ENCODE measurements at places on chromosomes 5 and 9.

DNA sequence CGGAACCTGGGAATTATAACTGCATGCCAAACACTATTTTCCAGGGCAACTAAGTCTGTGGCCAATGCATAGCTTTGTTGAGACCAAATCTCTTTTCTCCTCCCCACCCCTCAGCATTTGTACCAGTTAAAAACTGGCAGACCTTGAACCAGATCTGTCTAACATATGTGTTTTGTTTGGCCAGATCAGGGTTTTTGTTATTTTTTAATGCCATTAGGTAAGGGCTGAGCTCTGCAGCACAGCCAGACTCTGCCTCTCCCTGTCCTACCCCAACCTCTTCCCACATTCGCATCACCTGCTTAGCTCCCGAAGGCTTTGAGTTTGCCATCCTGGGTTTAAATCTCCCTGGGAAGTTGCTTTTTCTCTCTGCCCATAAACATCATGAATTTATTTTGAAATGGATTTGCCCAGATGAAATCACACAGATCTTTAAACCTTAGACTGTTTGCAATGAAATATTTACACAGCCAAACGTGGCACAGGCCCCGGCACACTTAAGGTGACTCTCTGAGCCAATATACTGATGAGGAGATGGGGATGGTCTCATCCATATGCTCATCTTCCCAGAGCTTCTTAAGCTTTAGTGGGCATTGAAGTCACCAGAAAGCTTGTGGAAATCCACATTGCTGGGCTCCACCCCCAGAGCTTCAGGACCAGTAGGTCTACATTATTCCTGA, 54.0 kb upstream of the ALDH1B1 start:
- DNase-seq = no peak

DNA sequence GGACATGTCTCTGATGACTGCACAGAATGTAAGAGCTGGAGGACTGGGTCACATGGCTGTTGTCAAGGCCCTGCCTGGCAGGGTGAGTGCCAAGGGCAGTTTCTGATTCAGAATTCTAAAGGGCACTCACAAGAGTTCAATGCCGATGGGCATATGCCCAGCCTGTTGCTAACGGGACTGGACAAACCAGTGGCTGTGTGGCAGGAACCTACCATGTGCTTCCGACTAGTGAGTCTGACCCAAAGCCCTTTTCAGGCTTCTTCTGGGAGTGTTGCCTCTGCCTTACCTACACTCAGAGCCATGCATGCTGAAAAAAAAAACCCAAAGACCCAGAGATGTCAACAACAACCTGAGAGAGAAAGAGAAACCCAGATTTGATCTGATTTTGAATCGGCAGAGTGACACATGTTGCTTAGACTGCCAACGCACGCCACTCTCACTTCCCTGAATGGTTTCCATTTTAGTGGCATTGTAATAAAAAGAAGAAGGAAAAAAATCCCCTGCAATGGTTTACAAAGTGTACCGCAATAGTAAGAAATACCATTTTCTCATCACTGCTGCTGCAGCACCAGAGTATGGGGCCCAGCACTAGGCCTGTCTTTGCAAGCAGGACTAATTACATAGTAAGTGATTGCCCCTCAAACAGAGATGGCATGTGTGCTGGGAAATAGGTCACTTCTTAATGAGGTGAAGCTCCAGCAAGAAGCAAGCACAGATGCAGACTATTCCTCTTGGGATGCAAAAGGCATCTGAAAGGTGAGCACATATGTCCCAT, 194.3 kb downstream of the PALM2AKAP2 start:
- DNase-seq = no peak

- DNase-seq = no peak
These were observed 399.3 kb upstream of the CDH9 start for GRCh38 chr5:27437594-27438200.

GRCh38 chr9:136590821-136591752, 45.2 kb upstream of the NOTCH1 start:
- DNase-seq = no peak

DNA sequence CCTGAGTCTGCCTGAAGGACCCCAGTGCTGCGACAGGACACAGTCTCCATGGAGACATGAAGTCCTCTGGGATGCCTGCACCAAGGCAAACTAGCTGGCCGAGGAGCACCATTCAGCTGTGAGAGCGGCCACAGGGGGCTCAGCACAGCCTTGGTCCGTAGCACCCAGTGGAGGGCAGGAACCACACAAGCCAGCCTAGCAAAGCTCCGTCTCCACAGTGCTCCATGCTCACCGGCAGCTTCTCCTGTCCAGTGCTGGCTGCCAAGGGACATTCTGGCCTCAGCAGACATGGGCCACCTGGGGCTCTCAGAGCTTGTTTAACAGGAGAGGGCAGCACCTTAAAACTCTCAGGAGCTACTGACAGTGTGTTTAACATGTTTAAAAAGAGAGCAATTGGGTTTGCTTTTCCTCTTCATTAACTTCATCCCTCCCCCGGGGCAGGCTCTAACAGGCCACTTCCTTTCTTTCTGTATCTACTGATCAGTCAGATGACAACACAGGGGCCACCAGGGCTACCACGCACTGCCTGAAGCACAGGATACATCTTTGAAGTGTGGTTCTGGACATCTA, 57.0 kb downstream of the SECISBP2 start:
- no peak for DNase-seq

GRCh38 chr5:154311362-154311761, 120.8 kb downstream of the GALNT10 start:
- DNase-seq = no peak

DNA sequence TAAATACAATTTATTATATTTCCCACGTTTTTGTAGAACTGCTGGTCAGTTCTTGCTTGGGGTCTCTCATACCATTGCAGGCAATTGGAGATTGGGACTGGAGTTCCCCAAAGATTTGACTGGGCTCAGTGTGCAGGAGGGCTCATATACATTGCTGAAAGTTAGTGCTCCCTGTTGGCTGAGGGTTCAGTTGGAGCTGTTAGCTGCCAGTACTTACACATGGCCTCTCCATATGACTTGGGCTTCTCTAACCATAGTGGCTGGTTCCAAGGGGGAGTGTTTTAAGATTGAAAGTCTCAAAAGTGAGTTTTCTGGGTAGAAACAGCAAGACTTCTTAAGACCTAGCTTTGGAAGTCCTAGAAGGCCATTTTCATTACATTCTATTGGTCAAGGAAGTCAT, 102.9 kb downstream of the MAN2A1 start:
- DNase-seq = no peak

- no peak for DNase-seq
These were observed 31.2 kb downstream of the NANS start for GRCh38 chr9:98087420-98088354.

DNA sequence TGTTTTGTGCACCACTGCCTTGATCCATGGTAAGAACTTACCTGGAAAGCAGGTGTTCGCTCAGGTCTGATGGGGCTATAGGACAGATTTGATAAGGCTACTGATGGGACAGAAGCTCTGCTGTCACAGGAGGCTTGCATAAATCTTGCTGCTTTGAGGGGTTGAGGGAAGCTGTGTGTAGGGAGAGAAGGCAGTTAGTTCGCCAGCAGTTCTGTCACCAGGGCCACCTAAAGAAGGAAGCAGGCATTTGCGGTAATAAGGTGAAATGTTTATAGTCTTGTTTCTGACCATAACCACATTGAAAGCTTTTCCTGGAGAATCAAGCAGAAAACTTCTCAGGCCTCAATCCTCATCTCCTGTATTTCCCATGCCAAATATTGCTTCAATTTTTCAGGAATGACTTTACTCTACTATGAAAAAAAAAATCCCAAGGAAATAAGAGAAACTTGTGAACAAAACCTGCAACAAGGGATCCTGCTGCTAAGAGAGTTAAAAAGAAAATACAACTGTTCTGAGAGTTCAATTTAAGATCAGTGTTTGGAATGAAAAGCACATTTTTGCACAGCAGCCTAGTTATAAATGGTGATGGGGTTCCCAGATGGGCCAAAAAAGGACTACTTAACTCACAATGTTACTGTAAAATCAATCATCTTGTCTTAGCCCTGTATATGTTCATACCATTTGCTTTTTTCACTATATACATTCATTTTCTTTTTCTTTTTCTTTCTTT, 122.0 kb upstream of the RANBP3L start:
- DNase-seq = no peak

GRCh38 chr5:143213851-143214363, 189.6 kb downstream of the NR3C1 start:
- DNase-seq = no peak

DNA sequence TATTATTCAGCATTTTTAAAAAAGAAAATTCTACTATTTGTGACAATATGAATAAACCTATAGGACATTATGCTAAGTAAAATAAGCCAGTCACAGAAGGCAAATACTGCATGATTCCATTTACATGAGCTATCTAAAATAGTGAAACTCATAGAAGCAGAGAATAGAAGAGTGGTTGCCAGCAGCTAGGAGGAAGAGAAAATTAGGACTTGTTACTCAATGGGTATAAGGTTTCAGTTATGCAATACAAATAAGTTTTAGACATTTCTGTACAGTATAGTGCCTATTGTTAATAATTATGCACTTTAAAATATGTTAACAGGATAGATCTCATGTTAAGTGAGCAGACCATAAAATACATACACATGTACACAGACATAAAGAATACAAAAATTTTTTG, 73.8 kb upstream of the SPINK5 start:
- DNase-seq = no peak

GRCh38 chr5:135335031-135335828, 63.8 kb downstream of the MACROH2A1 start:
- DNase-seq = no peak

- DNase-seq = no peak
These were observed 1516.4 kb downstream of the EFNA5 start for GRCh38 chr5:106154280-106154716.

DNA sequence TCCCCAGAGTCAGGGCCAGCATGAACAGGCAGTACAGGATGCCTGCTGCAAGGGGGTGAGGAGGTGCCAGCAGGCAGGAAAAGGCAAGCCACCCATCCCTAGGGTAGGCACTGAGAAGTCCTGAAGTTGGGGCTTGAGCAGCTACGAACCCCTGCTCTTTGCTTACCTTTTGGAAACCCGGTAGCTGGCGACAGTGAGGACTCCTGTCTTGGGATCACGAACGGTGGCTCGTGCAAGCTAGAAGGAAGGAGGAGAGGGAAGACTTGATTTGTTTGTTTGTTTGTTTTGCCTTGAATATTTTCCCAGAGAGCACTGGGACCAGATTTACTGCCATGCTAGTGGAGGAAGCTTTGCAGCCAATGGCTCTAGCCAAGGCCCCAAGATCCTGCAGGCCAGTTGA, 23.7 kb downstream of the P4HA2 start:
- DNase-seq = no peak

DNA sequence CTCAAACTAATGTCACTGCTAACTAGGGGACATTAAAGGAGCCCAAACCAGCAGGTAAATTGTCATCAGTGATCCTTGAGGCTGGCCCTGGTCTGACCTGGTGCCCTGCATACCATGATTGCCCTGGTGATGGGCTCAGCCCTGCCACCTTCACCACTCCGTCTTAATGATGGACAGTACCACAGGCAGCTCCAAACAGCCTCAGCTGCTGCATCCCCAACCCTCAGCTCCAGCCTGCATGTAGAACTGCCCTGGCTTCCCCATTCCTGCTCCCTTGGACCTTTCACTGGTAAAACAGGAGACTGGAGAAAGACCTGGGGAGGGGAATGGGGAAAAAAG, 190.0 kb downstream of the GAS1 start:
- no peak for DNase-seq

GRCh38 chr9:1916095-1916494, 99.1 kb upstream of the SMARCA2 start:
- no peak for DNase-seq

GRCh38 chr5:40436535-40437237, 243.0 kb upstream of the PTGER4 start:
- DNase-seq = no peak

DNA sequence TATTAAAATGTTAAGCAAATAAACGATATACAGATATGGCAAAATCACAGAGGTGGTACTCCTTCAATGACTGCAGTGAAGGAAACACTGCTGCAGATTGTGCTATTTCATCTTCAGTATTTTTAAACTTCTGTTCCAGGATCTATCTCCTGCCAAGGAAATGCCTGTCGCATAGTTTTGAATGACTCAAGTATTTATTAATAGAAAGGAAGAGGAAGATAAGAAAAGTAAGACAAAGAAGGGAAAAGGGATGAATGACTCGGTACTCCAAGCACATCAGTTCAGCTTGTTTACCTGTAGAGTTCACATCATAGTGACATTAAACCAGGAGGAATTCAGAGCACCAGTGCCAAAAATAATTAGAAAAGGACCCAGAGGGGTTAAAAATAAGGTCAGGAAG, 5.1 kb upstream of the GPX8 start:
- DNase-seq = no peak

DNA sequence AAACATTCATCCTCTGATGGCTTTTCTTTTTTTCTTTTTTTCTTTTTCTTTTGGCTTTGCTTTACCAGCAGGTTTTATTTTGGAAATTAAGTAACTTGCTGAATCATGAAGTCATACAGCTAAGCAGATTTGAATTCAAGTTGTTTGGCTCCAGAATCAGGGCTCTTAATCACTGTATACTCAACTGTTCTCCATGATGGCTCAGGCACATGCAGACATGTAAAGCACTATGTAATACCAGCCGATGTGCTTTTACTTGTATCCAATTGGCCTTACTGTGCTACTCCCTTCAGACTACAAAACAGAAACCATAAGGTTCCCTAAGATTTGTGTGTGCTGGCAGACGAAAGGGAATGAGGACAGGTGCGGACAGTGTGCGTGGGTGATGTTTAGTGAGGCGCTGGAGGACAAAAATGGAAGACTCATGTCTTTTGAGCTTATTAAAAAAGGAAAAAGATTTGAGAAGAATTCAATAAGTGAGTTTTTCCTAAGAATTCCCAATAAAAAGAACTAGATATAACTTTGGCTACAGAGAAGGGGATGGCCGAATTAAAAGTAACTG, 44.7 kb upstream of the OTP start:
- no peak for DNase-seq

- no peak for DNase-seq
These were observed 186.3 kb downstream of the AOPEP start for GRCh38 chr9:94912700-94913249.

All from naive thymus-derived CD4-positive, alpha-beta T cell (primary cell).